B cell (primary cell): ENCODE measurements at places on chromosomes 3 and 15. TPM values are rescaled to one million over a fixed set of nuclear protein-coding genes. Genes with fewer than 3 reads are reported as not detected.

Gene LHFPL4
- total RNA-seq: not detected in 2 replicates

Gene IL5RA
- 0.75 and 1.0 TPM in 2 replicates for total RNA-seq

Gene CIP2A
- total RNA-seq: 8.8 and 11.0 TPM in 2 replicates

Gene EPHA6
- total RNA-seq: not detected in 2 replicates

Gene FAM174B
- total RNA-seq: 1.8 and 1.9 TPM in 2 replicates

Gene DUOX1
- total RNA-seq: 0.15 and 0.27 TPM in 2 replicates

Gene TLR9
- 16.0 and 21.0 TPM in 2 replicates for total RNA-seq

Gene PPIP5K1
- total RNA-seq: 88.9 and 94.8 TPM in 2 replicates

Gene GLT8D1
- 28.7 and 32.5 TPM in 2 replicates for total RNA-seq
